Midbrain (tissue), 1 donor: ENCODE measurements at places on chromosomes 1 and 21.

DNA sequence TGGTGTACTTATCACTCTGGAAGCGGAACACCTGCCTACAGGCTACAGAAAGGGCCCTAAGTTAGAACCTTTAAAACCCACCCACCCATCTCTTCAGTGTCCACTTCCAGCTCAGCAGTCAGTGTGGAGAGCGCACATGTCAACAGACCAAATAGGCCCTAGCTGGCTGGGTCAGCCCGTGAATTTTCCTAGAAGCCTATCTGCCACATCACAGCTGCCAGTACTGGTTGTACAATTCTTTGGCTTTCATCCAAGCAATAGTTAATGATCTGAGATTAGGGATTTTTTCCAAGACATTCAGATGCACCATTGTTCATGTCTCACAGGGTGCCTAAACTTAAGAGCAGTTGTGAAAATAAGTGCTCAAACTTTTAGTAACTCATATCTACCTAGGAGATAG is 197.1 kb downstream of the KCNK2 start:
- no peak for DNase-seq

DNA sequence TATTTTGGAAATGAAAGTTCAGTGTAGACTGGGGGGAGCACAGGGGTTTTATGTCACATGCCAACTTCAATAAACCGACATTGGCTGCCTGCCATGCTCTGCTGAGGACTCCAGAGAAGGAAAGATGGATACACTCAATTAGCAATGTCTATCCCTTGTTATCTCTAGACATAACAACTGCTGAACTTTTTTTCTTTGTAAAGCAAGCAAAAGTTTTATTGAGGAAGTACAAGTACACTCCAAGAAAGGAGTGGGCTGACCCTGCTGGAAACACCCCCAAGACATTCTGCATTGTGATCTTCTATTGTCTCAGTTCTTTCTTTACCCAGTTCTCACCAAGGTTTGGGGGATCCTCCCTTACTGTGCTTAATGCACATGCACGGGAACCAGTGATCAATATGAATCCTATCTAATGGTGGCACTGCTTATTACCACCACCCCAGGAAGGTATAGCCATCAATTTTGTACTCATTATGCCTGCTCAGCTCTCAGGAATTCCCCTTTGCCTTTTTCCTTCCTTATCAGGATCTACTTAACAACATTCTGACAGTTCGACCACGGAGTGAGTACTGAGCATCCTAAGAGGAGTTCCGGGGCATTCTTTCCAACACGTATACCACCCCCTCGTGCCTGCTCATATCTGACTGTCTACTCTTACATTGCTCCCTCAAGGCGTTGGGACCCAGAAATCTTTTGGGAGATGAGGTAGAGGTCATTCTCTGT is 28.7 kb downstream of the SYNJ1 start:
- no peak for DNase-seq

- no peak for DNase-seq
Measured at GRCh38 chr1:40760984-40761383, 22.6 kb upstream of the KCNQ4 start.

DNA sequence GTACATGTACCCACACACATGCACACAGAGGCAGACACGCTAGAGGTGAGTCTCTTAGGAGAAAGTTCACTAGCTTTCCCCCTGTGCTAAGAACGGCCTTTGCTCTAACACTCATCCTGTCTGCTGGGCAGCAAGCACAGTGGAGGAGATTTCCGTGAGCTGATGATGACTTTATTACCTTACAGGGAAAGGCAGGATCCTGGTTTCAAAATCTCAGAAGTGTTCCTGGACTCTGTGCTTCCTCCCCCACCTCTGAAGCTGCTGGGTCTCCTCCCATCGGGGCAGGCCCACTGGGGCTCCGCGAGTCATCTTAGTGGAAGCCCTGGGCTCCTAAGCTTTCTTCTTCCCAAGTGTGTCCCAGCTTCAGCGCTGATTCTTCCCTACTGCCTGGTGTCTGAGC is 2.7 kb downstream of the FAM3B start:
- DNase-seq: no peak

GRCh38 chr21:29235714-29236197 is 63.0 kb upstream of the BACH1 start:
- no peak for DNase-seq

GRCh38 chr1:185158800-185159199 is 1.8 kb downstream of the SWT1 start:
- DNase-seq: no peak

DNA sequence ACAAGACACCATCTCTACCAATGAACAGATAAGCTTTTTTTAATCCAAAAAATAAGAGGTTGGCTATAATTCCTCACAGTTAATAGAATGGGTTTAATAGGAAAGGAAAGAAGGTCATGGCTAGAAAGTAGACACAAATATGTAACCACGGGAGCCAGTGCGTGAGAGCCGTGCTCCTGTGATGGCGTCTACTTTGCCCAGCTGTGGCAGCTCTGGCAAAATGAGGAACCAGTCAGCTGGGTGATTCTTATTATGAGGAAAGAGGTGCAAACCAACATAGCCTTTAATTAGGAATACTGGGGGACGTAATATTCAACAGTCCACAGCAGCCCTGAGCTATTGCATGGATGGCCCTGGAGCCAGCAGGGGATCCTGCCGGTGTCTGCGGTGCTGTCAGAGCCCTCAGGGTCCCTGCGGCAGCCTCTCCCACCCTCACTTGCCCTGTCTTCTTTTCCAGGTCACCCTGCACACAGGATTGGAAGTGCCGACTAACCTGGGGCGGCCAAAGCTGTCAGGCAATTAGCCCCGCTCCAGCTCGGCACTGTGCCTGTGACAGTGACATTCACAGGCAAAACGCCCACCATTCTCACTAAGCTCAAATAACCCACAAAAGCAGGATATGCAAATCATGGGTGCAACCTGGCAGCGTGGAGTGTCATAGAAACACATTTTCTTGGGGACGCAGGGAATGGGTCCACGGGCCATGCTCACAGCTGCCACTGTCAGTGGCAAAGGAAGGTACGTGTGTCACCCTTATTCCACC is 25.9 kb upstream of the GNPAT start:
- no peak for DNase-seq

DNA sequence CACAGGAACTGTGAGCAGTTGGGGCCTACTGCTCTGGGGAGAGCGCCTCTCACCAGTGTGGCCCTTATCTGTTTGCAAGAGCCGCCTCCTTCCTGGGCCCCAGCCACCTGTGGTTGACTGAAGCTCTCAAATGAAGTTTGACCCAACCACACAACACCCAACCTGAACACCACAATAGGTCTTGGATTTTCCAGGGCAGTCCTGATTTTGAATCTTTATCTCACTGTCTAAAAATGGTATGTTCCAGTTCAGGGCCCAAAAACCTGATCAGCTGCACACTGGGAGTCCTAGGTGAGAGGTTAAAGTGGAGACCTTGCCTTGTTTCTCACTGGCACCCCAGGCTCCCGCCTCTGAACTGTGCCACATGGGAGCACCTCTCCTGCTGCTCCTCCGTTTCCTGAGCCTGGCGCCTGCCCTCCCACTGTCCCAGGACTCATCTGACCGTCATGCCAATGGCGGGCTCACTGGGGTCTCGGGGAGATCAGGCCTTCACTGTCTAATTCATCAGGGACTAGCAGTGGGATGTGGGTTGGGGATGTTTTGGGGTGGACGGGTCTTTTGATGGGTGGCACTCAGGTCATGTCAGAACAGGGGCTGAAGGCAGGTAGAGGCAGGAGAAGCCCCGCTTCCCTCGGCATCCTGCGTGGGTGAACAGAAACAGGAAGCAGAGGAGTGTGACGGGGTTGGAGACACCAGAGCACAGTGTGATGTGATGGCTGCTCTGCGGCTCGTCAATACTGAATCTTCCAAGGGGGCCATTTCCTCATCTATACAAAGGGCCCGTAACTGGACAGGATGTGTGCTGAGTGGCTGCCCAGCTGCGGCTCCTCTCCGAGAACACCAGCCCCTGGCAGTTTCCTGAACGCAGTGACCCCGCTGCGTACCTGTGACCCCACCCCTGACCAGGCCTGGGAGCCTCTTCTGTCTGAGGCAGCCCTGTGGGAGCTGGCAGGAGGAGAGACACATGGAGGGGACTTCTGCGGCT is 59.6 kb upstream of the ITPKB start:
- DNase-seq: no peak

- DNase-seq: no peak
Measured at GRCh38 chr1:193538680-193539079, 352.3 kb upstream of the B3GALT2 start.

GRCh38 chr1:68237040-68237439 is 4.7 kb upstream of the WLS start:
- DNase-seq: no peak

GRCh38 chr1:233240371-233240770 is 55.2 kb downstream of the PCNX2 start:
- DNase-seq: no peak
